ENCODE measurements at places on chromosomes 6 and 20.

GRCh38 chr20:20343932-20344331 is 24.0 kb upstream of the INSM1 start:
- DNase-seq = no peak

- DNase-seq = no peak
Measured at GRCh38 chr6:151661509-151661908, 146.0 kb upstream of the ESR1 start.

DNA sequence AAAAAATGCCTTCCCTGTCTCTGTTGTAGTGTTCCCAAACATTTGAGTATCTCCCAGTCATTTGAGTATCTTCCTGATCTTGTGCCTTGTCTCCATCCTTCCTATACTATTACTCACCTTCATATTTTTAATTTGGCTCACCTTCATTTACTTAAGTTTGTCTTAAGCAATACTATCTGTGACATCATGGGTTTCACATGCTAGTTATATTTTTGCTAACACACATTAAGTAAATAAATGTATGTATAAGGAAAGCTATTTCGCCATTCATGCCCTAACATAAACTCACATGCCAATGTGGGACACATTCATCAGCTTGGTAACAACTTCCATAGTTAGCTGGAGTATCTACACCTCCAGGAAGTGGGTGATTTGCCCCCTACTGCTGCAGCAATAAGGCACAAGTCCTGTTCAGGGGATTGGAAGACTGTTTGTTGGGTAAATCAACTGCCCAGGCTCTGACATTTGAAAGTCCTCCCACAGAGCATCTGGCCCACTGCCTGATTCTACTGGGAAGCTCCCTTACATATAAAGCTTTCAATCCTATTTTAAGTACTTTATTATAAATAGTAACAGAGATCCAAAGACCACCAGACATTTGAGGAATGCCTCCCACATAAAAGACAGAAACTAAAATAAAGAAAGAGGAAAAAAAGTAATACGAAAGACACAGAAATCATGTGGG is 132.3 kb downstream of the ISM1 start:
- no peak for DNase-seq

DNA sequence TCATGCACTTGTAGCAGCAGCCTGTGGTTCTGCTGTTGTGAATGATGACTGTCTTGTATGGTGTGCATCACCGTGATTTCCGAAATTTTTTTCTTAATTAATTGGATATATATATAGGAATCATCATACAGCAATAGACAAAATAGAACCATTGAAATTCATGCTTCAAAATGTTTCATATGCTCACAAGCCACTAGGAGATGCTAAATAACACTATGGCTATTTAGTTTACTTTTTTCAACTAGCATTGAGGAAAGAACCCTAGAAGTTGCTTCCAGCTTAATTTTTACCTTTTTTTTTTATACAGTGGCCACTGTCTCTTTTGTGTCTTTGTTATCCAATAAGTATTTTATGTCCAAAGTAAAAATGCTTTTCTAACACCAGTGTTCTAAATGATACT is 485.4 kb downstream of the CDKAL1 start:
- DNase-seq = no peak

DNA sequence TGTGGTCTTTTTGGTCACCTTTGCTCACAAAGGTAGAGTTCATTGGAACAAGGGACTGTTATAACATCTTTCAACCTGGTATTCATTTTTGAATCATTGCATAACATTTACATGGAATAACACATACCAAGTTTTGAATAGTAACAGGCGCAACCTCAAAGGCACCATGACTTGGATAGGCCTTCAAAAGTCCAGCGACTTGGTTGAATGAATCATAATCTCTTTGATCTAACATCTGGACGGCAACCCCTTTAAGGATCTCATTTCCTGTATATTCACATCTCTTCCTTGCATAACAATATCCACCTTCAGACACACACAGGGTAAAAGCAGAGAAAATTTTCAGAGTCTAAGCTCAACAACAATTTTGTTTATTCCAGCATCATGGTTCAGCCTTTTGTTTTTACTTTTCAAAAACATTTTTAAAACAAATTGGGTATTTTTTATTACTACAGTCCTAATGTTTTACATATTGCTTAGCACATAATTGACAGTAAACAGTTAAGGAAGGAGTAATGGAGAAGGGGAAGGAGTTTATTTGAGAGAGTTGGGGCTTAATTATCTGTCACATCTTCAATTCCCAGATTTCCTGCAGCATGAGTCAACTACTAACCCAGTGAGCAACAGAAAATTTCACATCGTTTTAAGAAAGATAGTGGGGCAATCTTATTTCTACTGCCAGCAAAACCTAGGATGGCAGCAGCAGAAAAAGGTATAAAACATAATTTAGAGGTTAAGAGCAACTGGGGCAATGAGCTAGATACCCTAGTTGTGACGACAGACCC is 41.8 kb upstream of the F13A1 start:
- DNase-seq = no peak

- no peak for DNase-seq
Measured at GRCh38 chr20:2208897-2209296, 86.9 kb upstream of the TGM3 start.

GRCh38 chr6:7341989-7342742 is 29.2 kb upstream of the SSR1 start:
- DNase-seq = no peak

DNA sequence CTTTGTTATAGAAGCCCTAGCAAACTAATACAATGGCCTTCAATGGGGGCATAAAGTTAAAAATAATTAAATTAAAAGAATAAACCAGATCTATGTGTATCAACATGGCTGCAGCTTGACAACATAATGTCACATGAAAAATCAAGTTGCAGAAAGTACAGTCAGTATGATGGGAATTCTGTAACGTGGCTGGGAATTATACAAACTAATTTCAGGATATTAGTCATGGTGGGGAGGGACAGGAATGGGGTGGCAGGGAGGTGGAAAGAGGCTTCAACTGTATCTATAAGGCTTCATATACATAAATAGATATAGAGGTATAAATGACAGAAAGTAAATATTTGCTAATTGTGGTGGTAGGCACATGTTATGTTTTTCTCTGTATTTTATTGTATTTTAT is 107.1 kb downstream of the UNC5CL start:
- no peak for DNase-seq

- DNase-seq = no peak
Measured at GRCh38 chr20:25024171-25024570, 31.6 kb upstream of the APMAP start.

- DNase-seq = no peak
Measured at GRCh38 chr20:43458422-43458924, 777 bp downstream of the SRSF6 start.

DNA sequence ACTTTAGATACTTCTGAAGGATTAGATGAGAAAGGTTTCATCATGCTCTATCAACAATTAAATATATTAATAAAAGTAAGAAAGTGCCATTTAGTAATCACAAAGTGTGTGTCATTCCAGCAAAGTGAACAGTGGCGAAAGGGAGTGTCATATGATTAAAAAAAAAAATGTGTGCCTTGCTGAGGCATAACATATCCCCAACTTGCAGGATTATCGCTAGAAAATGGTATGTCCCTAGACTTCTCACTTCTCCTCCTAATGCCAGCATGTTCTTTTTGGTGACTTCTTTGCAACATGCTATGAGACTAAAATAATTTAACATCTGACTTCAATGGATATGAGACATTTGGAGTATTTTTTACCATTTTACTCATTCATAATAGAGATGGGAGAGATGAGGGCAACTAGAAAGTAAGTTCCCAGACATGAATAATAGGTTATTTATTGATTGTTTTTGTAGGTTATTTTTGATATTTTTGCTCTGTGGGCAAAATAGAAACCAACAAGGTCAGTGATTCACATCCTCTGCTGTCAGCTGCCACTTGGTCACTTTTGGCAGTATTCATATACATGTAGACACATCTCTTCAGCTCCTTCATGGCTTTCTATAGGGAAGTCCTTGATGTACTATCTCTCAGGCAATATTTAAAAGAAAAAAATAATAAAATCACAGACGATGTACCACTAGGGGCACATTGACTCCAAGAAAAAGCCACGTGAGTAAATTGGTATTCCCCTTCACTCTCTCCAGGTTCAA is 370.1 kb downstream of the BMP2 start:
- DNase-seq = no peak

- no peak for DNase-seq
Measured at GRCh38 chr6:148332088-148332487, 10.6 kb upstream of the SASH1 start.

DNA sequence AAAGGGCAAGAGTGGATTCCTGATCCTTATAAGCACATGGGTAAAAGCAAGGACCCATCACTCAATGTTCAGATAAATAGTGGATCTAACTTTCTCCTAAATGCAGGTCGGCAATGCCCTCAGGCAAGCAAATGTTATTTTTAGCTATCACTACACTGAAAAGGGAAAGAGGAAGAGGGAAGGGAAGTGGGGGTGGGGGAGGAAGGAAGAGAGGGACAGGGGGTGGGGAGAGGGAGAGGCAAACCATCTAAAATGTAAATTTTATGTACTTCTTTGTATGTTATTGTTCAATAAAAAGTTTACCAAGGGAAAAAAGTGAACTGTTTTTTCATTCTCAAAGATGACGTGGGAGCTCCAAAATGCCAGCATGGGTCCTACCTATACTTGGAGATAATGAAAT is 44.2 kb downstream of the CHD6 start:
- DNase-seq = no peak

- no peak for DNase-seq
Measured at GRCh38 chr6:2190661-2191389, 54.6 kb downstream of the GMDS start.

DNA sequence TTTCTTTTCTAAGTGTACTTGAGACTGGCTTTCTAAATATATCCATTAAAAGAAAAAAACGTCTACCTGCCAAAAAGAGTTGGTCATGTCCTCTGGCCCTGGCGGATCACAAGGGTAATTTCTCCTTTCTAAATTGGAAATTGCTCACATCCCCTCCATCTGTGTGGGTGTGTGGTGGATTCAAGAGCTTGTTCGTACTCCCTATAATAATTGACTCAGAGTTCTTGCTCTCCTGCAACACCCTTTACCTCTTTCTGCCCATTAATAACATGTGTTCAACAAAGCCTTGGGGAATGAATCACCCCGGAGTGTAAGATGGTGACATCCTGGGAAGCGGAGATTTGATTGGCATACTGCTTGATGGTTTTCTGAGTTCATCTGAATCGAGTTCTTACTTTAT is 263.8 kb downstream of the ALDH8A1 start:
- no peak for DNase-seq

GRCh38 chr6:61886608-61887259 is 399.3 kb downstream of the KHDRBS2 start:
- DNase-seq = no peak

All from cortex of kidney (tissue), 1 donor.